A549 treated with Mapracorat at 1 μM for 4 hours (cell line): ENCODE measurements at places on chromosomes 4 and X. TPM values are rescaled to one million over a fixed set of nuclear protein-coding genes. Genes with fewer than 3 reads are reported as not detected.

Gene ACOT9
- 90.2 to 109 TPM (median 102 TPM) in 5 replicates for total RNA-seq

Gene SERPINA7
- total RNA-seq = not detected in 5 replicates

Gene NRK
- not detected in 5 replicates for total RNA-seq

Gene POU3F4
- total RNA-seq = not detected in 5 replicates

Gene AR
- 2.7 to 3.8 TPM (median 3.1 TPM) in 5 replicates for total RNA-seq

Gene TCEANC
- 0.63 to 1.1 TPM (median 0.83 TPM) in 5 replicates for total RNA-seq

Gene EMCN
- not detected in 5 replicates for total RNA-seq

Gene SPATA18
- total RNA-seq = 3.5 to 4.8 TPM (median 4.7 TPM) in 5 replicates

Gene NR3C2
- total RNA-seq = 0.07 TPM in 1 of 5 replicates, not detected in the others

Gene CCDC149
- total RNA-seq = 1.3 to 1.7 TPM (median 1.6 TPM) in 5 replicates
